ENCODE measurements at places on chromosomes 1 and 21. TPM values are rescaled to one million over a fixed set of nuclear protein-coding genes. Genes with fewer than 3 reads are reported as not detected.

The NBPF4 gene
- total RNA-seq, result not detected

The WNT9A gene
- total RNA-seq, result 7.2 TPM

The ACTL8 gene
- total RNA-seq, result not detected

The USP16 gene
- total RNA-seq, result 25.7 TPM

The SPATA45 gene
- not detected for total RNA-seq

The UMODL1 gene
- not detected for total RNA-seq

The A3GALT2 gene
- not detected for total RNA-seq

The KIF17 gene
- 0.99 TPM for total RNA-seq

The FBLIM1 gene
- total RNA-seq, result 196 TPM

The SPRR1B gene
- total RNA-seq, result not detected

The AJAP1 gene
- total RNA-seq, result 8.1 TPM

The MIXL1 gene
- total RNA-seq, result not detected

The CCNL2 gene
- 165 TPM for total RNA-seq

The KCNA2 gene
- not detected for total RNA-seq

The LDLRAD1 gene
- not detected for total RNA-seq

The OLFML3 gene
- total RNA-seq, result 0.83 TPM

The OR10Z1 gene
- not detected for total RNA-seq

The CFAP107 gene
- total RNA-seq, result not detected

The RHD gene
- not detected for total RNA-seq

Data from mammary epithelial cell (primary cell).